ENCODE measurements at places on chromosomes 6 and 20. TPM values are rescaled to one million over a fixed set of nuclear protein-coding genes. Genes with fewer than 3 reads are reported as not detected.

DNA sequence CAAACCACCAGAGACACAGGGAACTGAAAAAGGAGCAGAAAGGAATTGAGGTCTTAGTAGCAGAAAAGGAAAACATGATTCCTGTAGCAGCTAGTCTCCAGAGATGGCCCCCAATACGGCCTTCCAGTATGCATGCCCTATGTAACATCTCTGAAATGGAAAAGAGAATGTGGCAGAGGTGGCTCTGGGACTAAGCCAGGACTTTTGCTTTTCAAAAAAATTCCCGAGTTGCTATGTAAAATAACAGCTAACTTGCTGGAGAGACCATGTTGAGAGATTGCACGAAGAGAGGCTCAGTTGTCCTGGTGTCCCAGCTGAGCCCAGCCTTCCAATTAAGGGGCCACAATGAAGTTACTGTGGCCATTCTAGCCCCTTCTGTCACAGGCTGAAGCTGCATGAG, 27.7 kb downstream of the IL20RA start:
- H3K4me1 ChIP-seq: peaks cover 21% of the 10 kb centered on the region
- no peak for DNase-seq
- H3K27me3 ChIP-seq: no peaks in the 10 kb centered on the region
- H3K36me3 ChIP-seq: no peaks in the 10 kb centered on the region
- H3K4me3 ChIP-seq: no peak overlapping the region

DNA sequence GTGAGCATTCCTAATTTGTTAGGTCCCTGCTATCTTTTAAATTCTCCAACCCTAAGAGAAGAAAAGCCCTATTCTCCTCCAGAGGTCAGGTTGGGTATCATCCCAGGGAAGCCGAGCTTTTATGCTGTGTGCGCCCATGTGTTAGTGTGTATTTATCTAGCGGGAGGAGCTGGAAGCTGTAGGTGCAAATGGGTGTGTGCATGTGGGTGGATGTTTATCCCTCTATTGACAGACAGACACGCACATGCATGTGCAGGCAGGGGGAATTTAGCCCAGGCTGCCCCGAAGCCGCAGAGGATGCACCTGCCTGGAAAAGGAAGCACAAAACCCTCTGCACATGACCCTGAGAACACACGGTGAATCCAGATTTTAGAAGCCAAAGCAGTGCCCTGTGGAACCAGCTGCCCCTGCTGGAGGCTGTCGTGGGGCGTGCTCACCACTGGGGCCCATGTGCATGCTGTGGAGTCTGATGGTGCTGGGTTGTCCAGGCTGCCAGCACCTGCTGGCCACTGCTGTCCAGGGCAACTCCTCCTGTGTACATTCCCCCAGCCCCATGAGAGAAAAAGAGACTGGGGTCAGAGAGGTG, 397.5 kb downstream of the TAF4 start:
- no peaks in the 10 kb centered on the region for H3K4me1 ChIP-seq
- H3K27ac ChIP-seq: no peak overlapping the region
- H3K27me3 ChIP-seq: peaks cover 7% of the 10 kb centered on the region

- H3K36me3 ChIP-seq: no peaks in the 10 kb centered on the region
- no peaks in the 10 kb centered on the region for H3K4me1 ChIP-seq
- H3K4me3 ChIP-seq: no peak overlapping the region
- no peaks in the 10 kb centered on the region for H3K27me3 ChIP-seq
Measured at GRCh38 chr20:59231124-59231804, 67.6 kb downstream of the ZNF831 start.

PRSS16 gene
- 16.5 TPM for total RNA-seq

CCN2 gene
- 13.8 TPM for total RNA-seq

TBXT gene
- not detected for total RNA-seq

ARFRP1 gene
- total RNA-seq: 126 TPM

- peaks cover 25% of the 10 kb centered on the region for H3K4me1 ChIP-seq
- peak; percentile 16 for DNase-seq
Measured at GRCh38 chr20:49276161-49276960, 1.5 kb downstream of the ZNFX1 start.

BPI gene
- not detected for total RNA-seq

TRIM31 gene
- total RNA-seq: 0.74 TPM

- no peak for DNase-seq
- no peaks in the 10 kb centered on the region for H3K4me1 ChIP-seq
- H3K36me3 ChIP-seq: no peaks in the 10 kb centered on the region
- no peak overlapping the region for H3K4me3 ChIP-seq
- peaks cover 3% of the 10 kb centered on the region for H3K27me3 ChIP-seq
Measured at GRCh38 chr20:44073675-44074071, 113.3 kb downstream of the JPH2 start.

TUBB1 gene
- 0.16 TPM for total RNA-seq

TINAG gene
- not detected for total RNA-seq

DNA sequence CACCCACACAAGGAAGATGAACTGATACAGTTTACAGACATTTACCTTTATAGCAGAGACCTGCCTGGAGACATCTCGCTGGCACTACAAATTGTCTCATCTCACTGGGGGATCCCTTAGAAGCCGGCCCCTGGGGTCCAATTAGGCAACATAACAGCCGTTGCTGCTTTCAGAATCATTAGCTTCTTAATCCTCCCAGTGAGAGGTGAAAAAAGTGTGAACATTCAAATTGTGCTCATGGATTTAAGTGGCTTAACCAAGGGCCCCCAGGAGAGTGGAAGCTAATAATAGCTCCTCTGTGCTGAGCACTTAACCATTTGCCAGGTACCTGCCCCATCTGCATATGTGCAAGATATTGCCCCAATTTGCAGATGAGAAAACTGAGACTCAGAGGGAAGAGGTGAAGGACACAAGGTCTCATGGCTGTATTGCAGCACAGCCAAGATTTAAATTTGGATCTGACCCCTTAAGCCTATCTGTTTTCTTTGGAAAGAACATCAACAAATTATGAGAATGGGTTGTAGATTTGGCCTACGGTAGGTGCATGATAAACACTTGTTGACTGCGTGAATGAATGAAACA, 101.0 kb downstream of the EYA2 start:
- H3K36me3 ChIP-seq: no peaks in the 10 kb centered on the region
- no peak overlapping the region for H3K4me3 ChIP-seq
- peak; percentile 14 for DNase-seq
- peaks cover 2% of the 10 kb centered on the region for H3K27me3 ChIP-seq
- H3K4me1 ChIP-seq: peaks cover 2% of the 10 kb centered on the region

GRCh38 chr6:134161041-134161440, 108.6 kb upstream of the SLC2A12 start:
- peaks cover 18% of the 10 kb centered on the region for H3K4me1 ChIP-seq
- no peaks in the 10 kb centered on the region for H3K36me3 ChIP-seq
- no peaks in the 10 kb centered on the region for H3K27me3 ChIP-seq

ARMC12 gene
- not detected for total RNA-seq

DNA sequence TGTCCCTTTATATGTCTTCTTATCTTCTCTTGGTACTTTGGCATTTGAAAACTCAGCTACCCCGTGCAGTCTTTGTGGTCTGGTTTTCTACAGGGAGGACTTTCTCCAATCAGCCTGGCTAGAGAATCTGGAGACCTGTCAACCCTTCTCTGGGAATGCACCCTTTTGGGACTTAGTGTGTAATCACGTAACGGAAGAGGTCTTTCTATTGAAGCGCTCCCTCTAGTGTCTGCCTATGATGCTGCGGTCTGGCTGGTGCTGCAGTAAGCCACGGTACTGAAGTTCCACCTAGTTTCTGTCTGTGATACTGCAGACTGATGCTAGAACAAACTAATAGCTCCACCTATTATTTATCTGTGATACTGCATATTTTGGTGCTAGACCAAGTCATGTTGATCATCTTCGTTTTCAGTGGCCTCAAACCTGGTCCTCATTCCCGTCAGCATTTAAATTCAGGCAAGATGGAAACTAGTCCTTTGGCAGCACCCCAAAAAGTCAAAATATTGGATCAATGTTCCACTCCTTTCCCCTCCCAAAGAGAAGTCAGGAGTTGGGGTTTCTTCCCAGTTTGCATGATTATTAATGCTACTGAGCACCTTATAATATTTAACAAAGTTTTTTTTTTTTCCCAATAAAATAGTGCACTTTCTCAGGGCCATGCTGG, 12.5 kb upstream of the SIRPB2 start:
- H3K27me3 ChIP-seq: no peaks in the 10 kb centered on the region
- H3K36me3 ChIP-seq: no peaks in the 10 kb centered on the region
- peaks cover 14% of the 10 kb centered on the region for H3K4me1 ChIP-seq
- H3K27ac ChIP-seq: no peak overlapping the region
- DNase-seq: peak; percentile 88

All from Caco-2 (cell line).